ENCODE measurements at places on chromosomes 13 and 19.

DNA sequence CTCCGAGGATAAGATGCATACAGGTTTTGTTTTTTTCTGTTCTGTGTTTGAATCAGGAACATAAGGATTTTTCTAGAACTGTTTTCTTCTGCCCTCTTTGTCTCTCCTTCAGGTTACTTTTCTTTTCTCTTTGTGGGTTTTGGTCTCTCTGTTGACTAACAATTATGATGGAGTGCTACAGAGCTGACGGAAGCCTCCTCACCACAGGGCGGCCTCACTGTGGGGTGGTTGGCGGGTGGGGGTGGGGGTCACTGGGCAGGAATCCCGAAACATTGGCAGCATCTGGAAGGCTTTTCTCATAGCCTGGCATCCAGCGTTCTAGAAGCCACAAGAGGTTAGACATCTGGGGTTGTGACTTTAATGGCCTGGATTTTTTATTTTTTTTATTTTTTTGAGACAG lies 12.0 kb upstream of the MATK start:
- no peak for DNase-seq

- no peak for DNase-seq
These were observed at the start of gene GPR183 for GRCh38 chr13:99307247-99307646. GPR183 (minus strand) TSS chr13:99307399; CDS start chr13:99296145, 11,254 bp downstream.

DNA sequence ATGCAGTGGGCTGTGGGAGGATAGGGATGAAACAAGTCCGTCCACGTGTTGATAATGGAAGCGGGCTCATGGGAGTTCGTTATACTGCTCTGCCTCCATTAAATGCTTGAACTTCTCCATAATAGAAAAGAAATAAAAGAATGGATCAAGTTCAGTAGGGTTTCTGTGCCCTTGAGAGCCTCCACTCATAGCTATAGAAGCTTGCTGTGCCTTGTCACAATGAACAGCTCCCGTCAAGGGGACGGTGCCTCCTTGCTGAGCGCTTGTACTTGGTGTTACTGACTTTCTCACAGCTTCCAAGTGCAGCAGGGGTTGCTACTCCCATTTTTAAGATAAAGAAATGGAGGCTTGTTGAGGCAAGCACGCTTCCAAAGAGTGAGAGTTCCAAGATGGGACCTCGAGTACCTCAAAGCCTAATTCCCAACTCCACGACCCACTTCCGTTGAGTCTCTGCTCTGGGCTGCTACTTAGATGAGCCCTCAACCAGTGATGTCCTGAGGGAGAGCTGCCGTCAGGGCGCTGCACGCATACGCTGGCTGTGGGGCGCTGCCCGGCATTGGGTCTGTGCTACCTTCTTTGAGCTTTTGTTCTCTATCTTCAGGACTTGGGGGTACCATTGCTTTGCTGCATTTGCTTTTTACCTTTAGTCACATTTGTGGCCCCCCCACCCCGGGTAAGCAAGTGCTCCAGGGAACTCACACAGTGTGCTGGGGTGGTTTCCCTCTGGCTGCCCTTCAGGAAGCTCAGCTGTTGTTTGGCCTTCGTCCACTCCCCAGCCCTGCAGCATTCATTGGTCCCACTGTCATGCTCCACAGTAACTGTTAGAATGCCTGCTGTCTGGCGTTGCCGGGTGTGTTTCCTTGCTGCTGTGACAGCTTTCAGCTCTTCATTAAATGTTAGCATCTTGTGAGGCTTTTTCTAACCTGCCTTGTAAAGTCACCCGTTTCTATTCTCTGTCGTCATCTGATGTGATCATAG lies 9.5 kb downstream of the SNRNP70 start:
- DNase-seq = no peak

- DNase-seq = no peak
These were observed 2.3 kb upstream of the LCP1 start for GRCh38 chr13:46184277-46184699.

- DNase-seq = no peak
These were observed 29.7 kb downstream of the MLLT1 start for GRCh38 chr19:6250024-6250615.

- no peak for DNase-seq
These were observed 99.0 kb upstream of the HTR2A start for GRCh38 chr13:46995874-46996273.

GRCh38 chr19:5967994-5968430 lies 9.9 kb downstream of the RANBP3 start:
- DNase-seq = no peak

DNA sequence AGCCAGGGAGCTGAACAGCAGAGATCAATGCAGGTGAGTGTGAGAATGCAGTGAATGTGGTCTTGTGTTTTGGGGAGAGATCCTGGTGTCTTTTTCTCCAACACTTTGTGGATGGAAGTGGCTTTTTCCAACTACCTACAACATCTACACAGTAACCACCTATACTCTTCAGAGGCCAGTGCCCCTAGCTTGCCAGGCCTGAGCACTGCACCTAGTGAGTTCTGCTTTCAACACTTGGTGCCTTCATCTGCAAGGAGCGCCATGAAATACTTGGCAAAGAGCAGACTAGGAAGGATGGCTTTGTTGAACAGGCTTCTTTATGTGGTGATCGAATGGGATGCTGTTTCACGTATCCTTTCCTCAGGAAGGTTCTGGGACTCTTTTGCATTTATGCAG lies 21.3 kb upstream of the HMGB1 start:
- no peak for DNase-seq

- DNase-seq = no peak
These were observed 560 bp upstream of the FAM83E start for GRCh38 chr19:48615231-48616040.

DNA sequence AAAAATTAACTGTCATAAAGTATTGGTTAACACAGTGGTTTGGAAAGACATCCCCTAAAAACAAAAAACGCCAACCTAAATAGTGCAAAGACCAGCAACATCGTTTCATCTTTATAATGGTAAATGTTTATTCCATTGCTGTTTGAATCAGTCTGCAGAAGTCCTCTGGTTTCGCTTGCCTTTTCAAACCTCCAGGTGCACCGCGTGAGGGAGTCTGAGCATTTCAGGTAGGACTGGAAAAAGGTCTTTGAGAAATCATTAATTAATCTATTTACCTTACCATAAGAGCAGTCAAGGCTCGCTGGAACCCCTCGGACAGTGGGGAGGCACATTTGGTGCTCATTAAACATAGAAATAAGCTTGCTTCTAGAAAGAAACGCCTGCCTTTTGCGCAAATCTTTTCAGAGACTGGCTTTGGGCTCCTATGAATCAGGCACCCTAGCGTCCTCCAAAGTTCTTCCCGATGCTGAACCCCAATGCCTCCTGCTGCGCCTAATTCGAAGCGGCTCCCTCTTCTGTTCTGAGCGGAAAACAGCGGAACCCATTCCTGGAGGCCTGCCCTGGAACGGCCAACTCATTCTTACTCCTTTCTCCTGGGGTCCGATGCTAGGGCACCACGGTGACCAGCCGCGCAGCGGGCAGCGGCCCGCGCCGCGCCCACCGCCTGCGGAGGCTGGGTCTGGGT lies 951 bp upstream of the MTUS2 start:
- no peak for DNase-seq

DNA sequence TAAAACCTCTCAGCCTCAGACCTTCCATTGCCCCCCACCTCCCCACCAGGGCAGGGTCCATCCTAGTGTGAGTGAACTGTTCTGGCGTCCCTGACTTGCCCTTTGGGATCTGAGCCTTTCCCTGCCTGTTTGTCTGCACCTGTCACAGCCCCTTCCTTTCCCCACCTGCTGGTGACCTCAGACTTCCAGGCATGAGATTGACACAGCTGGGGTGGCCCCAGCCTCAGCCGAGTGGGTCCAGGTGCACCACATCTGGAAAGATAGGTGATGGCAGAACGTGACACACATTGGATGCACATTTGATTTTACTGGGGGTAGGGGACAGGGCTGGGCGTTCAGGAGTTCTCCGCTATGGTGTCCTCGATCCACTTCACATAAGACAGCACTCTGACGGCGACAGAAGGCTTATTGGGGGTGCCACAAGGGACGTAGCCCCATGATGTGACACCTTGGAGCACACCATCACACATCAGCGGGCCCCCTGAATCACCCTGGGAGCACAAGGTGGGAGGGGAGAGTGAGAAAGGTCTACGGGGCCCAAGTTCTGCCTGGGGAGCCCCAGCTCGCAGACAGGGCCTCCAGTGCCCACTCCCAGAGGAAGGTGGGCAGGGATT lies 4.6 kb downstream of the KLK1 start:
- DNase-seq = no peak

DNA sequence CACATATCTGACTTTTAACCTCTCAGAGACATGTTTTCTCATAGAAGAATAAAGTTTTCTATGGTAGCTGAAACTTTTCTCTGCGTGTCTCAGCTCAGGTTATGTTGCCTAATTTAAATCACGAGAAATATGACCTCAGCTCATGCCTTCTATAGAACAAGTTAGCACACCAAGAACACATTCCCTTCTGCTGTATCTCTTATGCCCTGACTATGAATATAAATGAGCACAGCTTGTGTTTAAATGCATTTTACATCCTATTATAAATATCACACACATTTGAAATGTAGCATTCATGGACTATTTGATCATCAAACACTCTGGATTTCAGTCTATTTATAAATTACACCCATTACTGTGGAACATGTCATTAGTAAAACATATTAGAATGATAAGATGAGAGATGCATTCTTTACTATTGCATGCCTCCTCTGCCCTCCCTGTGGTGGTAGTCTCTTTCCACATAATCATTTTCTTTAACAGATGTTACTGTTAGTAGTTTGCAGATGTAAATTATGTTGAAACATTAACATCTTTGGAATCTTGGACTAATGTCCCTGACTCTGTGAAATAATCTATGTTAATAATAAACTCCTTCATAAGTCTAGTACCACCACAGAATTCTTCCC lies 2044.9 kb upstream of the PCDH20 start:
- DNase-seq = no peak

- DNase-seq = peak; percentile 73
These were observed 47.4 kb upstream of the RCBTB2 start for GRCh38 chr13:48580185-48580803.

GRCh38 chr13:80341756-80342370 lies 937 bp upstream of the SPRY2 start:
- no peak for DNase-seq

DNA sequence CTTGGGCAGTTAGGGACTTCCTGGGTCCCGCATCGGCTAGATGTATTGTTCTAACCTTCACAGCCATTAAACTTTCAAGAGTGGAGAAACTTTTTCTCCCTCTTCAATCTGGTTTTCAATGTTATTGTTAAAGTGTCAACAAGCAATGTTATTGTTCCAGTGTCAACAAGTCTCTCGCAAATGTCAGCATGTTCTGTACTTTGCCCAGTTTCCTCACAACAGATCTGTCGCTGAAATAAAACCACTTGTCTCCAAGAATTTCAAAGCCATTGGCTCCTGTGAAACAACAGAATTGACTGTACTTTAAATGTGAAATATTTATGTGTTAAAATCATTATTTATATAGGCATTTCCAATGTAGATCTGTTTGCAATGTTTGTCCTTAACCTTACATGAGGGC lies 138.0 kb downstream of the ITGBL1 start:
- DNase-seq = no peak

Measured in right renal pelvis (tissue), 4 donors.